ENCODE measurements at places on chromosomes 7 and 10.

DNA sequence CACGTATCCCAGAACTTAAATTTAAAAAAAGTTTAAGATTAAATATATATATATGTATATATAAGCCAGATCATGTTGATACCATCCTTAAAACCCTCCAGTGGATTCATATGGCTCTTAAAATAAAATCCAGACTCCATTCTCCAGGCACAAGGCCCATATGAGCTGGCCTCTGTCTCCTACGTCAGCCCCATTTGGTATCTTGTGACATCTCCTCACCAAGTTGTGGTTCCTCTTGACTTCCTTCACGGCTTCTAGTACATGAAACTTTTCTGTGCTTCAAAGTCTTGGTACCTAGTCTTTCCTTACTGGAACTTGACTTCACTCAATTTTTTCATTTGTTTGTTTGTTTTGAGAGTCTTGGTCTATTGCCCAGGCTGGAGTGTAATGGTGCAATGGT, 61.3 kb downstream of the PRLHR start:
- no peak for DNase-seq

GRCh38 chr7:1159891-1160669, at the start of gene ZFAND2A:
Gene ZFAND2A, minus strand, starts transcription at chr7:1160196. Its CDS starts 1,984 bp downstream, at chr7:1158212.
- peak; percentile 97 for DNase-seq

GRCh38 chr10:124225029-124225466, 131.7 kb upstream of the CHST15 start:
- no peak for DNase-seq

DNA sequence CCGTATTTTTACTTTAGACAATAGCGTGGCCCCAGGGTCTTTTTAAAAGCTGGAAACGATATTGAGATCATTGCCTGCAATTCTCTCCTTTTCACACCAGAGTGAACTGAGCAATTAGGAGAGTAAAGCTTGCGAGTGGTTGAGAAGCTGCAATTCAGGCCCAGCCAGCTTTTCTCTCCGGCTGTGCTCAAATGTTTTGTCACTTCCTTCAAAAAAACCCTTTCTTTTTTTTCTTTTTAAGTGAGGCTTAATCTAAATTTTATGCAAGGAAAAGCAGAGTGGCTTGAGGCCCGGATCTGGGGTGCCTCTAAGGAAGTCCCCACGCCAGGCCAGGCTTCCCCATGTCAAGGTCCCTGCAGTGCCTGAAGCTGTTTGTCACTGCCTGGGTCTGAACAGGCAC, 433.9 kb downstream of the GLRX3 start:
- DNase-seq = no peak

DNA sequence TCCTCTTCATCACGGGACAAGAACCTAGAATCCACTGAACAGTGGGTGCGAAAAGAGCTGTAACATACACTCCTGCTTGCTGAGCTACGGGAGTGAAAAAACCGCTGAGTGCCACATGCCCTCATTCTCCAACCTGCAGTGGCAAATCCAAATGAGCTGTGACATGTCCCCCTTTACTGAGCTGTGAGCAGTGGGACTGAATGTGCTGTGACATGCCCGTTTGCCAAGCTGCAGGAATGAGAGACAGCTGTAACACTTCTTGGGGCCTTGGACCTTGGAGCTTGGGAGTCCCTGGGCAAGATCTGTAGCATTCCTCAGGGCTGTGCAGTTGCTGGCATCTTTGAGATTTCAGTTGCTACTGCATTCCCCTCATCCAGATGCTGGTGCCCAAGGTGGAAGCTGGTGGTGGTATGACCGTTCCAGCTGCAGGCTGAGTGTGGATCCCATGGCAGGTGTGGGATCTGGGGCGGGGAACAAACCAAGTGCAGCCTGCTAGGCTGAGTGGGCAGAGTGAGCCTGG, 85.0 kb downstream of the TMEM106B start:
- no peak for DNase-seq

- no peak for DNase-seq
Observed at GRCh38 chr7:157445246-157445955, 108.6 kb downstream of the DNAJB6 start.

GRCh38 chr7:95675016-95675415, 78.7 kb upstream of the PDK4 start:
- DNase-seq = no peak

GRCh38 chr7:132458729-132459128, 117.5 kb downstream of the PLXNA4 start:
- no peak for DNase-seq

DNA sequence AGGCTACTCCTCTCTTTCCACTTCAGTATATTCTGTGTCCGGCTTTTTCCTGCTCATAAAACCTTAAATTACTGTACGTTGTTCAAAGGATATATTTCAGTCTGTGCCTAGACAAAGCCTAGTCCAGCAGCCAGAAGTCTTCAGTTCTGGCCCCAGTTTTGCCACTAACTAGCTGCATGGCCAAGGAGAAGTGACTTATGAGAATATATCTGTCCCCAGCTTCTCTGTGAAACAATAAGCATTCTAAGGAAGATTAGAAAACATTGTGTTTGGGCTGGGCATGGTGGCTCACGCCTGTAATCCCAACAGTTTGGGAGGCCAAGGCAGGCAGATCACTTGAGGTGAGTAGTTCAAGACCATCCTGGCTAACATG, 105.0 kb upstream of the HDAC9 start:
- DNase-seq = no peak

GRCh38 chr10:54940418-54940817, 139.4 kb upstream of the PCDH15 start:
- DNase-seq = no peak

DNA sequence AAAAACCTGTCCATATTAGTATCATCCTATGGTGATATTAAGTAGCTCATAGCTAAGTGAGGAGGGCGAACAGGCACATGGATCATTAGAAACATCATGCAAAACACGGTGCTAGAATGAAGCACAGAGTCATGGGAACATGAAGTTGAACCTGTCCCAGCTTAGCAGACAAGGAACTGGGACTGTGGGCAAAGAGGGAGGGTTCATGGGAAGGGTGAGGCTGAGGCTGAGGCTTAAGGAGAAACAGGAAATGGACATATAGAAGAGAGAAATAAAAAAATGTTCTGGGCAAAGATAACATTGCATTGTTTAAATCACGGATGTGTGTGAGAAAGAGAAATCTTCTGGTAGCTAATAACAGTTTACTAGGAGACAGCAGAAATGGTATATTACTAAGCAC, 708.1 kb downstream of the GRID1 start:
- DNase-seq = no peak
